Osteocyte (in vitro differentiated cells): ENCODE measurements at places on chromosomes 12 and 14. TPM values are rescaled to one million over a fixed set of nuclear protein-coding genes. Genes with fewer than 3 reads are reported as not detected.

DNA sequence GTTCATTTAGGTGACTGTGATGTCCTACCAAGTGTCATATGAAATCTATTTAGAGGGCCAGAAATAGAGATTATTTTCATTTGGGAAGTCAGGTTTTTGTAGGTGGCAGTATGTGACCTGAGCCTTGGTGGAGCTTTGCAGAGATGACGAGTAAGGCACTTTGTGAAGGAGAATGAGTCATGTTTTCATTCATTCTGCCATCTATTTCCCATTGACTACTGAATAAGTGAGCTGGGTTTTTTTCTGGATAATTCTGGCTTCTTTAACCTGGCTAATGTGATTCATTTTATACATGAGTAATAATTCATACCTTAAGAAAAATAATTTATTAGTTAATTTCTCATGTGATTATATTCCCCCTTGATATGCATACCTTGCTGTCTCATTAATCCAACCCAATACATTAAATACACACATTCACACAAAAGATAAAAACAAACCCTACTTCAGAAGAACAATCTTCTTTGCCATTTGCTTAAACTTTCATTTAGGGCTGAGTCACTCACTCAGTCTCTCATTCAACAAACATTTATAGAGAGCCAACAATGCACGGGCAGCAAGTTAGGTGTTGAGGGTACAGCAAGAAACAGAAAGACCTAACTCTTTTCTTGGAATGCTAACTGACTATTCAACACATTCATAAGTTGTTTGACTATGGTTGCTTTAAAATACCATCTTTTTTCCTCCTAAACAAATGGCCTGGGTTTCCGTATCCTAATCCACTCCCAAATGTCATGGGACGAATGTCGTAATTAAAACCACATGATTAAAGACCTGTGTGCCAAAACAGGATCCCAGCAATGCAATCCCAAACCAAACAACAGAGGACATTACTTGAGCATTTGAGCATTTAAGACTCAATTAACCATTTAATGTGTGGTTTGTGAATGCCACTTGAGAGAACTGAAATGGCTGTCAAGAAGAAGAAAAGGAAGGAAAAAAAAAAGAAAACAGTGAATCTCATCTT is 78.0 kb downstream of the KITLG start:
- no peak for DNase-seq

DNA sequence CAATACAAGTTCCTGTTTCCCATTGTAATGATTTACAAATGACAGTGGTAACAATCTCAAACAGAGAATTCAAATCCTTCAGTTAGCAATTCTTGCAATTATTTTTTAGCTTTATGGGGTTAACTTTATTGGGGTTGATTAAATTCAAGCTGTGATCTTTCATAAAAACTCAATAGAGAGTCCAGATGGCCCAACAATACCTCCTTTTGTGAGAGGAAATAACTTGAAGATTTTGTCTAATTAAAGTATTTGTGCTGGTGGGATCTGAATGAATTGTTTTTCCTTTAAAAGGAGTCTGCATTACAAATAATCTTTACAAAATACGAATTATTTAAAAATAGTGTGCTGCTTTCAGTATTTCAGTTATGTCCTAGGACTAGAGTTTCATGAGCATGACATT is 4.4 kb upstream of the ARHGAP5 start:
- no peak for DNase-seq

GRCh38 chr12:104566244-104566993 is 109.7 kb downstream of the CHST11 start:
- no peak for DNase-seq

GRCh38 chr12:2902272-2902880 is 11.7 kb downstream of the TULP3 start:
- DNase-seq = no peak

GRCh38 chr14:64766430-64767151 is 62.4 kb downstream of the PLEKHG3 start:
- DNase-seq = no peak

Gene NOS1
- 0.05 TPM in 1 of 2 replicates, not detected in the other for total RNA-seq

Gene SRRM4
- not detected in 2 replicates for total RNA-seq

Gene CERS5
- 72.3 and 78.6 TPM in 2 replicates for total RNA-seq

Gene GRIN2B
- total RNA-seq = not detected in 2 replicates

Gene C14orf119
- 51.8 and 61.3 TPM in 2 replicates for total RNA-seq

Gene CCDC88C
- 1.1 and 1.4 TPM in 2 replicates for total RNA-seq

Gene HELB
- total RNA-seq = 2.5 and 3.6 TPM in 2 replicates
